ENCODE measurements at places on chromosomes 6 and 20.

GRCh38 chr20:20611167-20611566 is 101.3 kb downstream of the RALGAPA2 start:
- no peak for DNase-seq

DNA sequence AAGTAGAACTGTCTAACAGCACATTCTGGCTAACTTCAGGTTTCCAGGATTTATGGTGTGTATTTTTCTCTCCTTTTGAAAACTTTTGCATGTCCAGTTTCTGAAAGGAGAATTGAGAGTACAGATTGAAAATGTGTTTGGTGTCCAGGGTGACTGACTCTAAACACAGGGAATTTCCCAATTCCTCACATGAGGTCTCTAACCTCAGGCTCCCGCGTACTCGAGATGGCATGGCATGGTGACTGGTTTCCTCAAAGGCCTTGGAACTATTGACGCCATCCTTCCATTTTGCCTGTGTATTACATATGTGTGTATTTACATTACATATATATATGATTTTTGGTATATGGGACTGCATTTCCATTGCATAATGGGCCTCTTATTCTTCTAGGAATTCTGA is 52.5 kb downstream of the PRND start:
- DNase-seq, result no peak

- DNase-seq, result no peak
These were observed 33.6 kb upstream of the NRSN1 start for GRCh38 chr6:24092407-24092806.

DNA sequence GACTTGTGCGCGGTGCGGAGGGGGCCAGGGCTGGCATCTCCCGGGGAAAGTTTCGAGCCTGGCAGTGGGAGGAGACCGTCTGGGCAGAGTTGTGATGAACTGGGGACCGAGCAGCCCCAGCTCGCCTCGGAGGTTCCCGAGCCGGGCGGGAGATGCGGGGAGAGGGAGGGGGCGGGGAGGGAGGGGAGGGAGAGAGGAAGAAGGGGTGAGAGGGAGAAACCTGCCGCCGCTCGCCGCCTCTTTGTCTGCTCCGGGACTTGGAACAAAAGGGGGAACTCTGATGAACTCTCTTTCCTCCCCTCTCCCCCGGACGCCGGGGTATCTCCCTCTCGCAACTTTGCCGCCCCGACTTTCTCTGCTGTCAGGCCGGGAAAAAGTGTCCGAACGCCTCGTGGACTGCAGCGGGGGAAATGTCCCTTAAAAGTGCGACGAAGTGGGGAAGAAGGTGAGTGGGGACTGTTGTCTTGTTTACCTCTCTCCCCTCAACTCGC is 72.7 kb downstream of the SOX4 start:
- no peak for DNase-seq

GRCh38 chr6:27476090-27476489 is 3.2 kb upstream of the ZNF184 start:
- DNase-seq, result no peak

GRCh38 chr6:31402324-31403282 is 792 bp upstream of the MICA start:
- DNase-seq, result no peak

DNA sequence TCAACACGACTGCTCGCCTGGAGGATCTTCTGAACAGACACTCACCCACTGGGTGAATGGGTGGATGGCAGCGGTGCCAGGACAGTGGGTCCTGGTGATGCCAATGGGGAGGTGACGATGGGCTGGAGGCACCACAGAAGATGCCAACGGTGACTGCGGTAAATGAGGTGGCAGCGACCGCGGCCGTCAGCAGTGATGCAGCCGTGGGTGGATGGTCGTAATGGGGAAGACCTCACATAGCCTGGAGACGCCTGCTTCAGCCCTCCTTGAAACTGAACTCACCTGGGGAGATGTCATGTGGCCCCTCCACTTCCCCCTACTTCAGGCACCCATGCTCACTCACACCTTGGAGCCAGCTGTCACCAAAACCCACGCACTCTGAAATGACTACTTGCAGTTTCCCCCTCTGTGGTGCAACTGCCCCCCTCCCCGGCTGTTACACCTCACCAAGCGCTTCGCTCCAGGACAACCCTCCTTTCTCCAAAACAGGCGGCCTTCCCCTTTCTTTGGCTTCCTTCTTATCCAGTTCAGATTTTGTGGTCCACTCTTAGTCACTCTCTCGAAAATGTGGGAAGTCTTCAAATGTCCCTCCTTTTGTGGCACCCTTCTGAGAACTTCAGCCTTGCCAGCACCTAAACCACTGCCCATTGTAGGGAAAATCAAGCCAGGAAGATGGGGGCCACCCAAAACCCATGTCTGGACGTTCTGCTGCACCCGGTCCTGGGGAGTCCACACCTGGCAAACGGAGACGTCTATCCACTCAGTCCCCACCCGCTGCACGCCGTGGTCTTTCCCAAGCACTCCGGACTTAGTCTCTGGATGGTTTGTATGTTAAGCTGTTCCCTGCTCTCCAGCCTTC is 10.4 kb upstream of the ABHD16B start:
- peak; percentile 37 for DNase-seq

DNA sequence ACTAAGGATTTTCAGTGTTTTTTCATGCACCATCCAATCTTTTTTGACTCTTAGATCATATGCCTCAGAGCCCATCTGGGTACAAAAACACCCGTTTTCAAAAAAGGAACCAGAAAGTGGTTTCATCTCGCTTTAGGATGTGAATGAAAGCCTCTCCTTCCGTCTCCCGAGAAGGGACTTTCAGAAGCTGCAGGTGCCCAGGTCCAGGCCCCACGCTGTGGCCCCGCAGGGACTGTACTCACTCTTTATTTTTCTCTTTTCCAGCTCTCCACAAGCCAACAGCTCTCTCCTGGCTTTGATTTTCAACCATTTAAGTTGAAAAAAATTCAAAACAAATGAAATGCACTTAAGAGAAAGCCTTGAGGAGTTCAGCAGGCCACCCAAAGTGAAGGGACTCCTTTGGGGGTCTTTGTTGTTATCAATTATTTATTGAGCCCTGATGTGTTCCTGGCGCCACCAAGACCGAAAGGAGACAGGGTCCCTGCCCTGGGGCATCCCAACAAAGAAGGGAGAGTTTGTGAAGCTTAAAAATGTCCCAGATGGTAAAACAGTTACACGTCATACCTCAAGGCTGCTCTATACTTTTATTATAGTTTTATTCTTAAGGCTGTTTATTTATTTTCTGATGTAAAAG is 467.3 kb downstream of the PREX1 start:
- no peak for DNase-seq

- DNase-seq, result no peak
These were observed 38.5 kb upstream of the TFB1M start for GRCh38 chr6:155352811-155353210.

DNA sequence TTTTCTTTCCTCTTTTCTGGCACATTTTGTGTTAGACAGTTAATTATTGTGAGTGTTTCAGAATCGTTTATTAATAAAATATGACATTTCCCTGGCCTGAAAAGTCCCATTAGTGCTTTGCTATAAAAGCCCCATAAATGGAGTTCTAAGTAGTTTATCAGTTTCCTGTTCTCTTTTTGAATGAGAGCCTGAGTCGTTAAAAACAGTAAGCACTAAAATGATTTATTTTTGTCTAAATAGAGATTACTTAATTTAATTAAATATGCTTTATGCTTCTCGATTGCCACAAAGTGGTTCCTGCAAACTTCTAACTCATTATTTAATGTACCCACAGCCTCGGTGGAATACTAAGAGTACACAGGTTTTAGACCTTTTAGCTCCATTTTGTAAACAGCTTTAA is 577.9 kb downstream of the C6orf118 start:
- no peak for DNase-seq

- no peak for DNase-seq
These were observed 12.7 kb upstream of the PRELID3B start for GRCh38 chr20:59055302-59055701.

DNA sequence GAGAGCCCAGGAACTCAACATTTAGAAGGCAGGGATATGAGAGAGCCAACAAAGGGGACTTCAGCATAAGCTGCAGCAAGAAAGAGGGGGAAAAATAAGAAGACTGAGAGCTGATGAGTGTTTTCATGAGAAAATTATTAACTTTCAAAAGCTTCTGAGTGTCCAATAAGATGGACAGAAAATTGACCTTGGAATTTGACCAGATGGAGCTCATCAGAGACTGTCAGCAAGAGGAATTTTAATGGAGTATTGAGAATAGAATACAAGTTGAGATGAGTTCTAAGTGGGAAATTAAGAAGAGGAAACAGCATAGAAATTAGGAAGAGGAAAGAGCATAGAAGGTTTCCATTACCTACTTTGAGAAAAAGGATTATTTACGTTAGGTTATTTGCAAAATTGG is 428.2 kb downstream of the LMBRD1 start:
- no peak for DNase-seq

DNA sequence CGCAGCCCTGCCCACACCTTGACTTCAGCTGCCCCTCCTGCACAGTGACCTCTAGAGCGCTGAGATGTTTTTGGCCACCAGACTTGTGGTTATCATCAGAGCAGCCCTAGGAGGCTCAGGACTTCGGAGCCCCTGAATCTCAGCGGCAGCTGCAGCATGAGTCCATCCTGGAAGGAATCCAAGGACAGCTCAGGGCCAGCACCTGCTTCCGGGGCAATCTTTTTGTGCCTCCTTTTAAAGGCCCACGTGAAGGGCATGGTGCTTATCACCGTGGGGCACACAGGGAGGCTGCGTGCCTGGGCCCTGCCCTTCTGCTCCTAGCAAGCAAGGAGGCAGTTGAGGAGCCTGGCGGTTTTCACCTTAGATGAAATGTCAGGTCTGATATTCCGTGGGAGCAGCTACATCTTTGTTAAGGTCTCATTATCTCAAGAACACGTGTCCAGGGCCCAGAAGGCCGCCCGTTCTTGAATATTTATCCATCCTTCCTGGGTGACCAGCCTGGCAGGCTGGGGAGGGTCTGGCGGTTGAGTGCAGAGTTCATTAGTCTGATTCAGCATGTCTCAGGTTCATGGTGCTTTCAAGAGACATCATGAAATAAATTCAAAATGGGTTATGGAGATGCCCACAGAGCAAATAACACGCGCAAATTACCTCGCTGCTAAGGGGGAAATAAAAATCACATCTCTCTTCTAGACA is 392.4 kb downstream of the TAF4 start:
- no peak for DNase-seq

DNA sequence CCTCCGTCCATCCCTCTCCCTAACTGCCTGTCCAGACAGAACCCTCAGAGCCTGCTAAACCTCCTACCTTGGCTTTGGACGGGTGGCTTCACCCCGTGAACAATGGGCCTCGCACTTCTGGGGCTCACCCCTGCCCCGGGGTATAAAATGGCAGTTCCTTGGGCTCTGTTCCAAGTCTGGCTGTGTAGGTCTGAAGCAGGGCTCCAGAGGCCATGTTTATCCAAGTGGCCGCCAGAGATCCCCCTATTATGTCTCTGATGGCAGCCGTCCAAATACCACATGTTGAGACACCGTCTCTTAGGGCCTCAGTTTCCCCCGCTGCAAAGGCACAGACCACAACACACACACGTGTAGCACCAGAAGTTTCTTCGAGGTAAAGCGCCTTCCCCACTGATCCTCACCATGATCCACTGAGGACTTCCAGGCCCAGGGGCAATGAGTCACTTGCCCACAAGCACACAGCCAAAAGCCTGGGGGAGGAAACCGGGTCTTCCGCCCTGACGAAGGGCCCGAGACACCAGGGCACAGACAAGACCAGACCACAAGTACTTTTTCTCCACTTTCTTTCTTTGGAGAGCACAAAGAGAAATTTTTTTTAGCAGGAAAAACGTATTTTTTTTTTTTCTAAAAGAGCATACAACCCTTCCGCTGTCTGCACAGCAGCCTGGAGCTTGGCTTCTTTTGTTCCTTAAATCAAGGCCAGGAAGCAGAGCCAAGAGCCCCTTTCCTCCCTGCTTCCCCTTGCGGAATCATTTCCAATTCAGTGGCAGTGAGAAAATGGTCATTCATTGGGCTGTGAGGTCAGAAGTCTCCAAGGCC is 11.8 kb downstream of the CPNE5 start:
- DNase-seq, result no peak

GRCh38 chr6:119603501-119603900 is 253.9 kb upstream of the MAN1A1 start:
- DNase-seq, result no peak

GRCh38 chr20:42406826-42407225 is 782.9 kb downstream of the PTPRT start:
- no peak for DNase-seq

DNA sequence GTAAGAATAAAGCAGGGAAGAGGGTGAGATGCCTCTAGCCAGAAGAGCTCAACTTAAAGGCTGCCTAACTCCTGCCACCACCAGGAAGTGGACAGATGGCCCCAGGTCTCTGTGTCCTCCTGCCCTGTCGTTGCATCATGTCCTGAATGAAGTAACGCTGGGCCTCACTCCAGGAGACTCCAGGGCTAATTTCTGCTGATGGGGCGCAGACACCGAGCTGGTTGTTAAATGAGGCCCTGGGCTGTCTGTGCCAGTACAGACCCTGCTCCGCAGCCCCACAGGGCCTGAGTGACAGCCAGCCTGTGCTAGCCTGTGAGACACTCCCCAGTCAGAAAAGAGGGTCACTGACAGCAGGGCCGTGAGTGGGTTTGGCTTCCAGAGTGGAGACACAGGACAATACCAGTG is 6.5 kb downstream of the IP6K3 start:
- DNase-seq, result no peak

GRCh38 chr6:164148788-164149187 is 734.3 kb downstream of the QKI start:
- no peak for DNase-seq

DNA sequence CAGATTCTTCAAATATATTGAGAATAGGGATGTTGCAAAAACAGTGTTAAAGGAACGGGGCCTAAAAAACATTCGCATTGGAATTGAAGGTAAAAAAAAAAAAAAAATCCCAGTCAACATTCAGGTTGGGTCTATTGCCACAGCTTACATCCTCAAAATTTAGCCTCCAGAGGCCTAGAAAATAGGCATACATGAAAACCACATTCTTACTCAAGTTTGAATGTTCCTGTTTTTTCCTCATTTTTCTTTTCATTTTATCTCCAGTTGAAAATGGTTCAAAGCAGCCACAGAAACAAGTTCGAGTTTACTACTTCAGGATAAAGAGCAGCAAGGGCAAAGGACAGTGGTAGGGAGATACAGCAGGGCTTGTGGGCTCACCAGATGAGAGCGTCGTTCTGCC is 41.9 kb downstream of the KCTD20 start:
- no peak for DNase-seq

DNA sequence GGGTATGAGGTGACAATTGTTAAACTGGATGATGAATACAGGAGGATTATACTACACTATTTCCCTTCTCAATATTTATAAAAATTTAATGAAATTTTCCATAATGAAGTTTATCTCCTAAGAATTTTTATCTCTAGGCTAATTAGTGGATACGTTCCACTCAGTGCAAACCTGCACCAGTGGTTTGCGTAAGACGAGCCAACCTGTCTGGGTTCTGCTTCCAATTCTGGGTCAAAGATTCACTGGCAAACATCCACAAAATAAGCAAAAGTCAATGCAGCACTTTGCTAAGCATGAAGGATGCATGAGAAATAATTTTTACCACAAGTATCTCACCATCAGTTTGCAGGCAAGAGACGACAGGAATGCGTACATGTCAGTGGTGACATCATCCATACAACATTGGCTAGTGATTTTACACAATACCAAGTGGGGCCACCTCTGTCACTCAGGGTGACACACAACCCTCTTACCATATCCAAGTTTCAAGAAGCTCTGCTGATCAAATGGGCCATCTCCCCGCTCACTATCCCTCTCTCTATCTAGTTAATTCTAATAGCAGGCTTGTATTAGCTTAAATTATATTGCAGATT is 51.7 kb downstream of the FAM50B start:
- no peak for DNase-seq

All from activated CD8-positive, alpha-beta memory T cell treated with anti-CD3 and anti-CD28 coated beads for 48 hours (primary cell).